Activated CD4-positive, alpha-beta T cell treated with anti-CD3 and anti-CD28 coated beads, Interleukin-2, amount 50 U/mL, for 24 hours (primary cell): ENCODE measurements at places on chromosomes 2 and 18.

DNA sequence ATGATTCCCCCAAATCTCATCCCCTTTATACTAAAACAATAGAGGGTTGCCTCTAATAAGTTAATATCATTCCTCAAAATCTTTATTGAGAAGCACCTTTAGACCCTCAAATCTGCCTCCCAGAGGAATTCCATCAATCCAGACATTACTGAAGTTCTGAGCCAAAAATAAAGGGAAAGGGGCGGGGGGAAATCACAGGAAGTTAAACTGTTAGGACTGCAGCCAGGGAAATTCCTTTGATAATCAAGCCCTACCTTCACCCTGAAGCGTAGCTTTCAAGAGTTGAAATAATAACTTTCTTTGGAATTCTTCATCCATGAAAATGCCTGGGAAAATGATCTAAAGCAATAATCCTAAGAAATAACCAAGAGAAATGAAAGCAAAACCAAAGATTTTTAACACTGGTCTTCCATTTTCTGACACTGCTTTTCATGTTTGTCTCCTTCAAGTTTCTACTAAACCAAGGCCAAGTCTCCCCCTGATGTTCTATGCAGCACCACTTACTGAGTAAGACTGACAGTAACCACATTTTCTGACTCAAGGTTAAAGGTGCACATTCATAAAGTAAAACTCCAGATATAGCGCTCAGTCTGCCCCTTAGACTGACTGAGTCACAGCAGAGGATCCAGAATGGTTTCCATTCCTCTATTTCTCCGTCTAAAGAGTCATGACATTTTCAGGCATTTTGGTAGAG is 78.2 kb downstream of the TCF4 start:
- DNase-seq, result no peak

- DNase-seq, result peak; percentile 13
Measured at GRCh38 chr18:3451989-3452749, 2.2 kb downstream of the TGIF1 start.

DNA sequence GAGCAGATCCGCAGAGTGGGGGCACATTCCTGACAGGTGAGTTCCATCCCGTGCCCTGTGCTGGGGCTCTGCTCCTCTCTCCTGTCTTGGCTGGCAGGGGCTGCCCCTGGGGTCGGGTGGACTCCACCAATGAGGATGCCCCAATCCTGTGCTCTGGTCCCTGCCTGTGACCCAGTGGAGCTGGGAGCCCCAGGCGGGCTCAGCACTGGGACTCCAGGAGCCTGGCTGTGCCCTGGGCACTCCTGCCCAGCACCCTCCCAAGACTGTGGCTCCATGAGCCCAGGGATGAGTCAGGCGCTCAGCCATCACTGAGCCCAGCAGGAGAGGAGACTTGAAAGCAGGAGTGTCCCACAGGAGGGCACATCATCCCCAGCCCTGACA is 53.9 kb downstream of the MBP start:
- DNase-seq, result no peak

DNA sequence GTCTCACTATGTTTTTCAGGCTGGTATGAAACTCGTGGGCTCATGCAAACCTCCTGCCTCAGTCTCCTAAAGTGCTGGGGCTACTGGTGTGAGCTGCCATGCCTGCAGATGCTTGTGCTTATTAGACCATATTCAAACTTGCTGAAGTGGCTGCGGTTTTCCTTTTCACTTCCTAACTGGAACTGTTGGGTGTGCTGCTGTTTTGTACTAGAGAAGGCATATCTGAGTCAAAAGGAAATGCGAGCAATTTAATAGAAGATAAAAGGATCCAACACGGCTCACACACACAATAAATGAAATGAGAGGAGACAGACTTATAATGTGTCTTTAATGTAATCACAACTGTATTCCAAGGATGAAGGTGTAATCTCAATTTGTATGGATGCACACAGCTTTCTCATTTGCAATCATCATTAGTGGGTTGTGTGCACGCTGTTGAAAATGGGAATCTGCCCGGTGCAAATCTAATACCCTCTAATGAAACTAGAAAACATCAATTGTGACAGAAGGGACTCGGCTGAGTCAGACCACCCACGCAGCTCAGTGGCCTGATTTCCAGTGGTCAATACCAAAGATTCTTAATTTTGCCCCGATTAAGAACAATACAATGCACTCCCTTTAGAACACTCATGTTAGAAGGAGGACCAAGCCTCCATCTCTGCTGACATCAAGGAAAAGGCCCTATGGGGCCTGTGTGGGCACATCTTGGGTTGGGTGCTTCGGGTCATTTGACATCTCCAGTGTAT is 532.7 kb downstream of the TDRD15 start:
- no peak for DNase-seq

DNA sequence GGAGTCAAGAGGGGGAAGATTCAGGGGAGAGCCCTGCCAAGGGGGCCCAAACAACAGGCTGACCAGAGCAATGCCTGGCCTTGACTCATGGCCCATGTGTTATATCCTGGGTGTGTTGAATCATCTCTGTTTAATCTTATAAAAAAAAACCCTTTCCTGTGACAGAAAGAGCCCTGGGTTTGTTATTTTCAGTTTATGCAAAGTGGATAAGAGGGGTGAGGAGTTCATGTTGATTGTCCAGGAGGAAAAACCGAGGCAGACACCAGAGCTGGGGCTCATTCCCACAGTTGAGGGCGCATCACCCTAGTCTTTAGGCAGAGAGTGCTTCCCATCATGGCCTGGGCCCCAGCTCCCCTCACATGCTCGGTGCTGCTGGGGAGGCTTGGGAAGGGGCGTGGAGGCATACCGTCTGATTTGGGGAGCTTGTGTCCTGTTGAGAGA is 30.9 kb upstream of the IL37 start:
- no peak for DNase-seq

GRCh38 chr2:36165132-36165531 is 190.4 kb upstream of the CRIM1 start:
- DNase-seq, result no peak

- DNase-seq, result no peak
Measured at GRCh38 chr2:20343128-20343527, 7.5 kb downstream of the PUM2 start.

DNA sequence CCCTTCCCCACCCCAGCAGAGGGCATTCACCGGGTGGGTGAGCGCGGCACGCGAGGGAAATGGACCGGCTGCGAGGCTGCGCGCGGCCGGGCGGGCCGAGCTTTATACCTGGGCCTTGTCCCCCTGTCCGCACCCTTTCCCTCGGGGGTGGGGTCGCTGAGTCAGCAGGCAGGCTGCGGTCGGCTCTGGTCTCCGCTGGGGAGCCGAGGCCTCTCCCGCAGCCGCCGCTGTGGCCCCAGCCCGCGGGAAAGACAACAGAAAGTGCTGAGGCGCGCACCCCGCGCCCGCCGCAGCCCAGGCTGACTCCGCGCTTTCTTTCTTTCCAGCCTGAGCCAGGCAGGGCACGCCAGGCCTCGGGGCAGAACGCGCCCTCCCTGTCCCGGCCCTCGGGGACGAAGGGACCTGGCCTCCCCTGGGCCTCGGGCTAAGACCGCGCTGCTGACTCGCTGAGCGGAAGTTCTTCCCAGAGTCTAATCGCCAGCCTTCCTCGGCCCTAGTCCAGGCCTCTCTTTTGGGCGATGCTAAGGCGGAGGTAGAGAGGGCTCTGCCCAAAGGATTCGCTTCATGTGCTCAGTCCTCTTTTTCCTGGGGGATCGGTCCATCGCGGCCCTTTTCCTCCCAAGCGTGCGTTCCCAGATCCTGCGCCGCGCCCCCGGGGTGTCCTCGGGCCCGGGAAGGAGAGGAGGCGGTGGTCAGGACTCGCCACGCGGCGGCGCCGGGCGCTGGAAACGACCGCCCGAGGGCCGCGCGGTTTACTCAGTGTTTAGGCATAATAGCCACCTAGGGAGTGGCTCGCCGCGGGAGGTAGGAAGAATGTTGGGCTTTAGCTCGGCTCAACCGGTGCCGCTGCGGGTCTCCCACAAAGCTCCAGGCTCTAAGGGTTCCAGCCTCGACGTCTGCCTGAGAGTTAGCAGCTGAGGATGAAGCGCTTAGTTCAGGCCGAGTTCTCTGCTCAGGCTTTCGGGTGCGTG is at the start of gene CRYBA2:
Gene CRYBA2 (minus strand): TSS at position 78 of the 971 bp plus-strand sequence. CDS start 246 bp downstream, outside the sequence.
- DNase-seq, result no peak

DNA sequence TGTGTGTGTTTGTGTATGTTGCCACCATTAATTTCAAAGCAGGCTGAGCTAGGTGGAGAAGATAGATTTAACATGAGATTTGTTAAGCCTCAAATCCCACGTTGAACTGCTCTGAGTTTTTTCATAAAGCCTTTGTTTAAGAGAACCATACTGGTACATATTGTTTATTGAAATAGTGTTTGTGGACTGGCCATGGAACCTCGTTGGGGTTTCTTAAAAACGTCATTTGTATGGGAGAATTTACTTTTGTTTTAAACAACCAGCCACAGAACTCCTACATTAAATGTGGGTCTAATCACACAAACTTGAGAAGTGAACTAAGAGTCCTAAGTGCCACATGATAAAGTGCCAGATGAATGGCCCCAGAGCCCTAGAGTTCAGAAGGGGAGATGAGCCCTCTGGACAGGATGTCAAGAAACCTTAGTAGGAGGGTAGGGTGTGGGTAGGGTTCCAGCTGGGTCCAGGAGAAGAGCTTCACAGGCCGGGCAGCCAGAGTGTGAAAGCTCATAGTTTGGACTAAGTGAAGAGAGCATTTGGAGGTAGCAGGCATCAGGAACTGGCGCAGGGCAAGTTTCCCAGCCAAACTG is 120.6 kb upstream of the EML6 start:
- no peak for DNase-seq

GRCh38 chr2:84858123-84858522 is 22.8 kb downstream of the TRABD2A start:
- DNase-seq, result no peak
